Activated CD4-positive, alpha-beta T cell treated with anti-CD3 and anti-CD28 coated beads, Interleukin-2, amount 50 U/mL, for 1 hour (primary cell): ENCODE measurements at places on chromosomes 6 and 20.

DNA sequence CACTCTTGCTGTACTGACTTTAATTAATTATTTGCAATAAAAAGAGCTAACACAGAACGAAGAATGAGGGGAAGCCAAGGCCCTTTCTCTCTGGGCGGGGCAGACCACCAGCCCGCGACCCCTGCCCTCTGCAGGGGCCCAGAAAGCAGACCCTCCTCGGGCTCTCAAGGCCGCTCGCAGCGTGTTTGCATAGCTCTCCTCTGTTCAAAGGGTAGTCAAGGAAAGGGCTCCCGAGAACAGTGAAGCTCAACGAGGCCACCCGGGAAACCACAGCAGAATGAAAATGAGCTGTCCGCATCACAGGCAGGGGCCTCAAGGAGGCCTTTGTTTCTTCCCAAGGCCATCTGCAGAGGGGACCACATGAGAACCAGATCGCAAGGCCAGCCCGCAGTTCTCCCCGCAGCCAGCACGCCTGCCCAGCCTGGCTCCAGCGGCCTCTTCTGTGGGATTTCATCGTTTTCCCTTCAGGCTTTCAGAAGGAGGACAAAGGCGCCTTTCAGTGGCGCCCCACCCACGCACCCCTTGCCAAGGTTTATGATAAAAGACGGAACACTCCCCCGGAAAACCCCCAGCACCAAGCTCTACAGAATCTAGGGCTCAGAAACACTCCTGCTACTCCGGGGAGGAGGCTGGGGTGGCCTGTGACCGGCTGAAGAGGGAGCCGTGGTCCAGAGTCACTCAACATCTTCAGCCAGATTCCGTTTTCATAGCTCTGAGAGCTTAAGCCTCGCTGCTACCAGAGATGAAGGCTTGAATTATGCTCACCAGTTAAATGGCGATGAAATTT lies 25.3 kb downstream of the ACSS1 start:
- no peak for DNase-seq

- DNase-seq, result peak; percentile 59
Observed at GRCh38 chr6:109690373-109690736, 647 bp downstream of the AK9 start.

DNA sequence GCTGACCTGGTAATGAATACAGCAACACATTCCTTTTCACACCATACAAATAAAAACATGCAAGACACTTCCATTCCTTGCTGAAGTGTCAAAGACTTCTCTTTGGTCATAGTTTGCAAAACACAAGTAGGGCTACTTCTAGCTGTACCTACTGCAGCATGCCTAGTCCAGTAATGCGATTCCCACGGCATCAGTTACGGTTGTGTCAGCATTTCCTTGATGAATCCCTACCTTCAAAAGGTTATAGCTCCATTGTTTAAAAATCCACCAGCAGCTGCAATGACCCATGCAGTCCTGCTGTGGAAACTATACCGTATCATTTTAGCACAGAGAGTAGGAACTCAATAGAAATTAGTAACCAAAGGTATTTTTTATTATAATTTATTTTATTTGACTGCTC lies 1371.5 kb downstream of the EPHA7 start:
- no peak for DNase-seq

- DNase-seq, result no peak
Observed at GRCh38 chr6:1763404-1763803, 153.7 kb downstream of the FOXC1 start.
